ENCODE measurements at places on chromosomes 1 and 21.
A peak's percentile ranks its signal among the peaks of the same experiment; 100 is the strongest.

DNA sequence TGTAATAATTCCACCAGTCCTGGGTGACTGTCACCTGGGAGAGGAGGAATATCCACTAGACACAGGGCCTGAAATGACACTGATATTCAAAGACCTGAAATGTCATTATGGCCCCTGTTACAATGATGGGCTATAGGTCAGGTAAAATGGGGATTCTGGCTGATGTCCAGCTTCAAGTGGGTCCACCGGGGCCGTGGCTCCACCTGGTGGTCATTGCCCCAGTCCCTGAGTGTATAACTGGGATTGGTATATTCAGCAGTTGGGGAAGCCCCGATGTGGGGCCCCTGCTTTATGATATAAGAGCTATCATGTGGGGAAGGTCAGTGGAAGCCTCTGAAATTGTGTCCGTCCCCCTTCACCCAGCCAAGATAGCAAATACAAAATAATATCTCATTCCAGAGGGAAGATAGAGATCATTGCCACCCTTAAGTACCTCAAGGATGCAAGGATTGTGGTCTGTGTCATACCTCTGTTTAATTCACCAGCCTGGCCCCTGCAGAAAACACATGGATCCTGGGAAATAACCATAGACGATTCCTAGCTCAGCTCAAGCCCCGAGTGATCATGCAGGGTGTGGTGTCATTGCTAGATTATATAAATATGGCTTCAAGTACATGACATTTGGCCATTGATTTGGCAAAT is 19.4 kb downstream of the PLEKHO1 start:
- DNase-seq = peak; percentile 85

GRCh38 chr1:220697326-220697725 is 7.2 kb downstream of the C1orf115 start:
- DNase-seq = no peak

- DNase-seq = no peak
These were observed 36.3 kb downstream of the ERICH3 start for GRCh38 chr1:74637296-74637695.

DNA sequence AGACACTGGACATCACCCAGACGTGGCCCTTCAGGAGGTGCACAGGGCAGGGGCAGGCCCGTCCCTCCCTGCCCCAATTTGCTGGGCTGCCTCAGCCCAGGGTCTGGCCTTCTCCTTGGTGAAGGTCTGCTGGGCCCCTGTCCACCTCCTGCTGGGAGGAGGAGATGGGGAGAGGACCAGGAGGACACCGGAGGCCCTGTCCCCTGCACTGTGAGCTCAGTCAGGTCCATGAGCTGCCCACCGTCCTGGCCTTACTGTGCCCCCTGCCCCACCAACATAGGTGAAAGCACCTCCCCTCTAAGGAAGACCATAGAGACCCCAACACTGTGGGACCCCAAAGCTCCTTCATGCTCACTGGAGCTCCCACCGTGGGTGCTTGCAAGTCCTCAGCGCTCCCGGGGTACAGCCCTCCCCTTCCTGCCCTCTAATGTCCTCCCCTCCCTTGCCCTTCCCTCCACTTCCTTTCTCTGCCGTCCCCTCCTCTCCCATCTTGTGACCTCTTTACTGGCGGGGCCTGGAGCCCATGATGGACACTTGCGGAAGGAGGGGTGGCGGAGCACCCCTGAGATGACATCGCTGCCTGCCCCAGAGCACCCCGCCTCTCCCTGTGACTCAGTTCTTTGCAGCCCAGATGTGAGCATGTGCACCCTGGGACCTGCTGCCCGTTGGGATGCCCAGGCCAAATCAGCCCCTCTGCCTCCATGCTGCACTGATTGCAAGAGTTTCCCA is 4.6 kb downstream of the LRRC3 start:
- no peak for DNase-seq

DNA sequence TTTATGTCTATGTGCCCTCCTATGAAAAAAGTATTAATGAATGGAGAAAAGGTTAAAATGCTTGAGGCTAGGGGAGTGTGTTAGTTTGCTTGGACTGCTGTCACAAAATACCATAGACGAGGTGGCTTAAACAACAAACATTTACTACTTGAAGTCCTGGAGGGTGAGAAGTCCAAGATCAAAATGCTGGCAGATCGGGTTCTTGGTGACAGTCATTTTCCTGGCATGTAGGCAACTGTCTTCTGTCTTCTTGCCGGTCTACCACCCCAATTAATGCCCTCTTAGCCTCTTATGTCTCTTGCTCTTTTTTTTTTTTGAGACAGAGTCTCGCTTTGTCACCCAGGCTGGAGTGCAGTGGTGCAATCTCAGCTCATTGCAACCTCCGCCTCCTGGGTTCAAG is 15.0 kb downstream of the ARID1A start:
- no peak for DNase-seq

DNA sequence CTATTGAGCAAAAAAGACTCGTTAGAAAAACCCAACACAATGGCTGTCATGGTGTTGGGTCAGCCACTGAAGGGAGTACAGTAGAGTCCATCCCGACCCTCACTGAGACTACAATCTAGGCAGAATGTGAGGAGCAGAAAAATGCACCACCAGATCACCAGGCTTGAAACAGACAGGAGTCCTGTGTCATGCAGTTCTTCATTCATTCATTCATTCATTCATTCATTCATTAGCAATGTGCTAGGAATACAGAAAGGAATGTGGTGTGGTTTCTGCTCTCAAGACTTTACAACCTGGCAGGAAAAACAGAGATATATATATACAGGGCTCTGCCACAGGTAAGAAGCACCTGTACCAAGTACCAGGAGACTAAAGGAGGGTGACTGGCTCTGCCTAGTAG is 392.3 kb downstream of the OMA1 start:
- DNase-seq = no peak

DNA sequence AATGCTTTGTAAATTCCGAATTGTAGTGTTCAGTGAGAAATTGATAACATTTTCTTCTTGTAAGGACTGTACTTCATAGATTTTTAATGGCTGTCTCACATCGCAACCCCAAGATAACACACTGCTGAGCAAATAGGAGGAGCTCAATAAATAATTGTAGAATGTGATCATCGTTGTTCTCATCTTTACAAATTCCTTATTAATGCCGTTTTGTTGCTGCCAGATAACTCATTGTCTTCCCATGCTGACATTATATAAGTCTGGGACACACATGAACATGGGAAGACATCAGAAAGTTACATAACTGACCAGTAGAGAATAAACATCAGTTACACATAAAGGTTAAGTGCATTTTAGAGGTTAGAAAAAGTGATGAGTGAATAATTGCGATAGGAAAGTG is 46.4 kb upstream of the TSPAN2 start:
- no peak for DNase-seq

GRCh38 chr1:116346943-116347673 is 25.9 kb upstream of the ATP1A1 start:
- no peak for DNase-seq

GRCh38 chr1:71831646-71832045 is 450.7 kb downstream of the NEGR1 start:
- no peak for DNase-seq

- DNase-seq = peak; percentile 33
These were observed 38.6 kb upstream of the POFUT2 start for GRCh38 chr21:45326169-45326851.

GRCh38 chr1:50265790-50266314 is 157.1 kb downstream of the ELAVL4 start:
- no peak for DNase-seq

DNA sequence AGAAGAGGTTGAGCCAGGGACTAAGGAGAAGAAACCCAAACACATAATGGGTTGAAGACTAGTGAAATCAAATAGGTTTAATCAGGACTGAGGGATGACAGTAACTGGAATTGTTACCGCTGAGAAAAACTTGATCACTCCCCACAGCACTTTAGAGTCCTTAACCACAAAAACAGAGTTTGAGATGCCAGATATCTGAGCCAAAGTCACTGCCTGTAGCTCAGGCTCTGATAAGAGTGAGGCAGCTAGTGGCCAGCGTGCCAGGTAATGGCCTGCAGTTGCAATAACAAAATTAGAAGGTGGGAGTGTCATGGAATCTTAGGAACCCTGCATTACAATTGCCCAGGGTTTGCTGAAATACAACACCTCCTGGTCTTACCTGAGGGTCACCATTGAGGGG is 48.0 kb downstream of the PRKAB2 start:
- no peak for DNase-seq

DNA sequence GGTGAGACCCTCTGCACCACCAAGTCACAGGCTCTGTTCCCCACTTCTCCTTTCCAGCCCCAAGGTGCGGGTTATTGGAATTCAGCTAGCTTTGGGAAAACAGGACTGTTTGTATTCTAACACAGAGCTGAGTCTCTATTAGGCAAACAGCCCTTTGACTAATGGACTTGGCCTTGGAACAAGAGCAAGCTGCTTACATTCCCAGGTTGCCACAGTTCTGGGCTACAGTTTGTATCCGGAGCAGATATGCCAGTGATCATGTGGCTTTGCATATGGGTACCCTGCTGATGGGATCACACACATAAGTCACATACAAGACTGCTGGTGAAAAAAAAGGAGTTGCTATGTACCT is 110.5 kb upstream of the COA6 start:
- DNase-seq = no peak

GRCh38 chr1:235015291-235015985 is 113.2 kb downstream of the TOMM20 start:
- DNase-seq = no peak

DNA sequence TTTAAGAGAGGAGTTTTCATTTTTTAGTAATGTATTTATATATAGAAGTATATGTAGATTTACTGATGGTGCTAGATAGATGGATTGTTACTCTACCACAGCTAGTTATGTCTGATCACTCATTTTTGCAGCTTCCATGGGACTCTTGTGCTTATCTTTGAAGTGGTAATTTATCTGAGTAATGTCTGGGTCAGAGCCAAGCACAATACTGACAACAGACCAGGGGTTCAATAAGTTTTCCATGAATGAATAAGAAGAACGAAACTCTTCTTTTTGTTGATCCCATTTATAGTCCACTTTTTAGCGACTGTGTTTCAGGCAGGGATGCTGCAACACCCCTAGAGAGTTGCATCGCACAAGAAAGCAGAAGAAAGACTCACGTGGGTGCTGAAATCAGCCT is 935.2 kb downstream of the PLA2G4A start:
- no peak for DNase-seq

GRCh38 chr1:12448746-12449177 is 169.2 kb downstream of the DHRS3 start:
- no peak for DNase-seq

- no peak for DNase-seq
These were observed 37.7 kb downstream of the SH3BGR start for GRCh38 chr21:39489380-39489924.

- no peak for DNase-seq
These were observed 34.0 kb downstream of the MEGF6 start for GRCh38 chr1:3577300-3577699.

DNA sequence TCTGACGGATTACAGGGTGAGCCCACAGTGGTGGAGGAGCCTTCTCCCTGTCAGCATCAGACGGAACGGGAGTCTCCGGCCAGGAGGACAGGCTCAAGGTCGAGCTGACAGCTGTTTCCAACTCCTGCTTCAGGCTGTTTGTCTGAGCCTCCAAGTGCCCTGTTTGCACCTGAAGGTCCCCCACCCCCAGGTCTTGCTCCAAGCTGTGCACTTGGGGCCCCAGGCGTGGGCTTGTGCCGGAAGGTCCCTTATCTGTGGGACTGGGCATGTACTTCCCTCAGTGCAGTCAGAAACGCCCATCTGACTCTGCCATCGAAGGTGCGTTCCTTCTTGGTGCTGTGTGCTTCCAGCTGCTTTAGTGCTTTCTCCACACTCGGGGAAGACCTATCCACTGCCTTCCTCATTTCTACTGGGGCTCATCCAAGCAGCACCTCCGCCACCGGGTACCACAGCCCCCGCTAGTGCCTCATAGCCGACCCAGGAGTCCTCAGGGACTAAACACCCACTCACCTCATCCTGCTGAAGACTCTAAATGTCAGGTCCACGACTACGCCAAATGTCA is 29.5 kb upstream of the CR2 start:
- no peak for DNase-seq

DNA sequence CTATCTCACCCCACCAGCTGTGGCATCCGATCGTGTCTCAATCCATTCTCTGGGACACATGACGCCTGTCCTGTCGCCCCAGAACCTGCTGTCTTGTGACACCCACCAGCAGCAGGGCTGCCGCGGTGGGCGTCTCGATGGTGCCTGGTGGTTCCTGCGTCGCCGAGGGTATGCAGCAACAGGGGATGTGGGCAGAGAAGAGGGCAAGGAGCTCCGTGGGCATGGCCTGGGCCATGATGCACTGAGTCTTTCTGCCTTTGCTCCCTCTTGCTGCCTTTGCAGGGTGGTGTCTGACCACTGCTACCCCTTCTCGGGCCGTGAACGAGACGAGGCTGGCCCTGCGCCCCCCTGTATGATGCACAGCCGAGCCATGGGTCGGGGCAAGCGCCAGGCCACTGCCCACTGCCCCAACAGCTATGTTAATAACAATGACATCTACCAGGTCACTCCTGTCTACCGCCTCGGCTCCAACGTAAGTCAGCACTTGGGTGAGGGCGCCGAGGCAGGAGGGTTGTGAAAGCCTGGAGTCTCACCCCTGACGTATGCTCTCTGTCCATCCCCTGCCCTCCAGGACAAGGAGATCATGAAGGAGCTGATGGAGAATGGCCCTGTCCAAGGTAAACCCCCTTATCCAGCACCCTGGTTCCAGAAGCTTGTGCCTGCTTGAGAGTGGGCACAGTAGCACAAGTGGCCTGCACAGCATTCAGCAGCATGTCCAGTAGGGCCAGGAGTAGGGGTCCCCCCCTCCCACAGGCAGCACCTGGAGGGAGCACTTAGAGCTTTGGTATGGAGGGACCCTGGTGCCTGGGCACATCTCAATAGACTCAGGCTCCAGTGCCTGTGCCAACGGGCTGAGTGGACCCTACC is 8.8 kb downstream of the TINAGL1 start:
- no peak for DNase-seq

DNA sequence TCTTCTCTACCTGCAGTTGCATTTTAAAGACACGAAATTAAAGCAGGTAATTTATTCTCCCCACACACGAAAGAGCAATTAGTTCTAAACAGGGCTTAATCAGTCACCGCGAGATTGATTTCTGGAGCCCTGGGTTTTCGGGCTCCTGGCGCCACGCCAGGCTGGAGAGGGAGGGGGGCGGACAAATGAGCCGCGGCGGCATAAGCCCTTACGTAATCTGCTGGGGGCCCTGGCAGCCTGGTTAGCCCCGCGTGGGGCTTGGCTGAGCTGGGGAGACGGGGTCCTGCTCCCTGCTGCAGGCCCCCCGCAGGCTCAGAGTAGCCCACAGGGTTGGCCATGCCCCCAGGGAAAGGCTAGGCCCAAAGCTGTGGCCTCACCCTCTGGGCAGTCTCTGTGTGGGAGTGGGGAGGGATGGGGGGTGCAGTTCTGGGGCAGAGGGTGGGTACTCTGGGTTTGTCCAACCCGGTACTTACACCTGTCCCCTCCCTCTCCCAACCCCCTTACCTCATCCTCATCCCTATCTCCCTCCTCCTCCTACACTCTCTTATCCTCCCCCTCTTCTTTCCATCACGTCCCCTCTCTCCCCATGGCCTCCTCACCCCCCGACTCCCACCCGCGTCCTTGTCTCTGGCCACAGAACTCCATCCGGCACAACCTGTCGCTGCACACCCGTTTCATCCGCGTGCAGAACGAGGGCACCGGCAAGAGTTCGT is 19.9 kb downstream of the FOXO6 start:
- DNase-seq = peak; percentile 38

Data from heart left ventricle (tissue), 16 donors.